Activated CD4-positive, alpha-beta T cell treated with anti-CD3 and anti-CD28 coated beads, Interleukin-2, amount 10 ng/mL, durations not matched to agents 7 days and 5 days (primary cell): ENCODE measurements at places on chromosomes 1 and 21. TPM values are rescaled to one million over a fixed set of nuclear protein-coding genes. Genes with fewer than 3 reads are reported as not detected.

ARHGAP30 gene
- 244 TPM for total RNA-seq

C1QB gene
- total RNA-seq, result not detected

CLCA4 gene
- not detected for total RNA-seq

NUP133 gene
- total RNA-seq, result 46.0 TPM

MNDA gene
- total RNA-seq, result not detected

C4BPB gene
- 2.1 TPM for total RNA-seq

FAM72D gene
- total RNA-seq, result 17.0 TPM

ZSWIM5 gene
- total RNA-seq, result 0.46 TPM

ANGEL2 gene
- 57.7 TPM for total RNA-seq

LIN28A gene
- not detected for total RNA-seq

LYPD8 gene
- total RNA-seq, result not detected

IQGAP3 gene
- 25.2 TPM for total RNA-seq
